ENCODE measurements at places on chromosomes 7 and 10. TPM values are rescaled to one million over a fixed set of nuclear protein-coding genes. Genes with fewer than 3 reads are reported as not detected.
A peak's percentile ranks its signal among the peaks of the same experiment; 100 is the strongest.

The PNLIPRP1 gene
- total RNA-seq: not detected

DNA sequence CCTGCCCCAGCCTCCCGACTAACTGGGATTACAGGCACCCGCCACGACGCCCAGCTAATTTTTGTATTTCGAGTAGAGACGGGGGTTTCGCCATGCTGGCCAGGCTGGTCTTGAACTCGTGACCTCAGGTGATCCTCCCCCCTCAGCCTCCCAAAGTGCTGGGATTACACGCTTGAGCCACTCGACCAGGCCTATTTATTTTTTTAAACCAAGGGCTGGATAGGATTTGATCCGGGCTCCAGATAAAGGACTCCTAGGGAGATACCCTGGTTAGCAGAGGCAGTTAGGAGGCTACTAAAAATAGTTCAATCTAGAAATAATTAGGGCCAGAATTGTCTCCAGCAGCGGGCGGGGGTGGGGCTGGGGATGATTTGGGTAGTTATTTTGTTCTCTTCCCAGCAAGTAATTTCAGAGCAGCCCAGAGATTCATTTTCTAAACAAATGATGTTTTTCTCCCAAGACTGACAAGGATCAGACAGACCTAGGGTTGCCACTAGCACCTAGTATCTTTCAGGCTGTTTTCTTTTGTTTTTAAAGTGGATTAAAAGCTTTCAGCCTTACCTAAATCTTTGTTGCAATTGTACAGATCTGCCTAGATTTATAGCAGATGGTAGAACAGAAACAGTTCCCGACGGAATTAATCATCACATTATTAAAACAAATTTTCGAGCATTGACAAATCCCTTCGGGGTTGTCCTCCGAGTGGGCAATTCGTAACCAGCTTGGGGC is 859 bp upstream of the SMC3 start:
- peak overlapping the region; percentile 97 for H3K27ac ChIP-seq
- H3K4me1 ChIP-seq: no peaks in the 10 kb centered on the region
- H3K4me3 ChIP-seq: peak overlapping the region; percentile 92
- no peaks in the 10 kb centered on the region for H3K27me3 ChIP-seq

- no peaks in the 10 kb centered on the region for H3K36me3 ChIP-seq
- H3K27me3 ChIP-seq: no peaks in the 10 kb centered on the region
- H3K4me1 ChIP-seq: no peaks in the 10 kb centered on the region
- H3K27ac ChIP-seq: no peak overlapping the region
Observed at GRCh38 chr10:9848981-9849380, 1168.7 kb upstream of the CELF2 start.

- H3K36me3 ChIP-seq: no peaks in the 10 kb centered on the region
- peak; percentile 44 for DNase-seq
- no peaks in the 10 kb centered on the region for H3K4me1 ChIP-seq
- H3K27me3 ChIP-seq: no peaks in the 10 kb centered on the region
- H3K27ac ChIP-seq: no peak overlapping the region
Observed at GRCh38 chr10:124539935-124540641, 78.5 kb downstream of the LHPP start.

The MRLN gene
- total RNA-seq: not detected

The DNAH11 gene
- total RNA-seq: 0.33 TPM

GRCh38 chr7:37977243-37977642 is 56.8 kb downstream of the EPDR1 start:
- H3K27me3 ChIP-seq: no peaks in the 10 kb centered on the region
- H3K36me3 ChIP-seq: no peaks in the 10 kb centered on the region
- H3K4me3 ChIP-seq: no peak overlapping the region
- H3K4me1 ChIP-seq: no peaks in the 10 kb centered on the region
- no peak overlapping the region for H3K27ac ChIP-seq
- no peak for DNase-seq

The CAV1 gene
- 174 TPM for total RNA-seq

DNA sequence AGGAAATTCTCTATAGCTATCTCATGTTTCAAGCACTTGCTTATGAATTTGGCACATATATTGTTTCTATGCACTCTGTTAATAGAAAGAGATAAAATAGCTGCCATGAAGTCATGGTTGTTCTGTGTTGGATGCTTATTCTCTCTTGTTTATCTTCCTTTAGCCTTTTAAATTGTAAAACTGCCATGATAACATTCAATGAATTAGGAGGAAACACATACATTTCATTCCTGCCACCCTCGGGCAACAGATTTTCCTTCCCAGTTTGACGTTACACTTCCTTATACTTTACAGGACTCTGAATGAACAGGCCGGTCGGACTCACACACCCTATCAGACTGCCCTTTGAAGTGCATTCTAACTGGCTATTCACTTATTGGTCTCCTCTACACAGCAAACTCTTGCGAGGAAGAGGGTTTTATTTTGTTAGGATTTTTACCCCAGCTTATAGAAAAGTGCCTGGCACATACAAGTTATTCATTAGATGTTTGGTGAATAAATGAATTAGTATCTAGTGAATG is 65.7 kb upstream of the FERD3L start:
- DNase-seq: no peak
- no peak overlapping the region for H3K27ac ChIP-seq
- H3K27me3 ChIP-seq: no peaks in the 10 kb centered on the region
- no peaks in the 10 kb centered on the region for H3K36me3 ChIP-seq
- H3K4me1 ChIP-seq: no peaks in the 10 kb centered on the region

GRCh38 chr7:22579961-22580360 is 80.0 kb upstream of the STEAP1B start:
- DNase-seq: no peak
- no peaks in the 10 kb centered on the region for H3K36me3 ChIP-seq
- no peak overlapping the region for H3K27ac ChIP-seq
- peaks cover 15% of the 10 kb centered on the region for H3K4me1 ChIP-seq

DNA sequence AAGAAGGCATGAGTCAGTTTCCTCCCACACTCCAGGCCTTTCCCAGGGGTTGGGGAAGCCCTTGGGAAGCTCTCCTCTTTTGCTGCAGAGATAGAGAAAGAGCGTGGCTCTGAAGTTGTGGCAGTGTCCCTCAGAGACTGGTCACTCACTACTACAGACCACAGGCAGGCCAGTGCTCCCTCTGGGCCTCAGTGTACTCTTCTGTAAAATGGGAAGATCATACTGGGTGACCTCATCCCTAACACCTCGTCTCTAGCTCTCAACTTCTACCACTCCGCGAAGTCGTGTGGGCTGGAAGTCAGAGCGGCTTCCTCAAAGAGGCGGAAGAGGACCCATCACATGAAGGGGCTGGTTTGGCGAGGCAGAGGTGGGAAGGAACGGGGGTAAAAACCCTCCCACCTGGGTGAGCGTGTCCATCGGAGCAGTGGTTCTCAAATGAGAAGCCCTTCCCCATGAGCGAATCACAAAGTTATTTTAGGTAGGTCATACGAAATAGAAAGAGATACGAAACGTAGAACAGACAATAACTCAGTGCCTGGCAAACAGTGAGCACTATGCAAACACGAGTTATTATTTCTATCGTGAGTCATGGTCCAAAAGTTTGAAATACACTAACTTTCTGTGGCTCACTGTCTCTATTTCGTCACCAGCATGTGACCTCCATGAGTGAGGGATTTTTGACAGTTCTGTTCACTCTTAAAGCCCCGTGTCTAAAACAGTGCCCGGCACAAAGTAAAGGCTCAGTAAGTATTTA is 32.7 kb downstream of the PRKAG2 start:
- H3K36me3 ChIP-seq: no peaks in the 10 kb centered on the region
- peak; percentile 75 for DNase-seq
- no peaks in the 10 kb centered on the region for H3K27me3 ChIP-seq
- H3K4me3 ChIP-seq: no peak overlapping the region

GRCh38 chr10:33709008-33709753 is 374.7 kb upstream of the NRP1 start:
- H3K4me1 ChIP-seq: peaks cover under 1% of the 10 kb centered on the region
- DNase-seq: no peak
- no peaks in the 10 kb centered on the region for H3K27me3 ChIP-seq
- H3K27ac ChIP-seq: no peak overlapping the region
- H3K4me3 ChIP-seq: no peak overlapping the region

GRCh38 chr7:104938741-104939390 is 75.1 kb upstream of the KMT2E start:
- no peak overlapping the region for H3K27ac ChIP-seq
- H3K4me1 ChIP-seq: no peaks in the 10 kb centered on the region
- H3K27me3 ChIP-seq: no peaks in the 10 kb centered on the region
- H3K4me3 ChIP-seq: no peak overlapping the region
- DNase-seq: no peak

The TUBB8 gene
- total RNA-seq: not detected

DNA sequence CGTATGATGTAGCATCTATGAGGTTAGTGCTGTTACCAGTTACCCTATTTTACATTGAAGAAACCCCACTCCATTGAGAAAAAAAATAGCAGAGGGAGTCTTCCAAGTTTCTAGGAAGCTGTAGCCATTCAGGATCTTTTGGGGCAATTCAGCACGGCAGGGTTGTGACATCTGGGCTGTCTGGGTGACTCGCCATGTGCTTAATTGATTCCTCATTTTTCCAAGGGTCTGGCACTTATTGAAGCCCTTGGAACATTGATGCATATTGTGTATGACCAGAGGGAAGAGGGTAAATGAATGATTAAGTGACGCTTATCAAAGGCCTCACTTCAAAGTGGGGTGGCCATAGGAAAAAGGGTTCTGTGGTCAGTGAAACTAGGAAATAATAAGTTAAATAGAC is 248.7 kb downstream of the ARHGAP12 start:
- DNase-seq: no peak
- no peak overlapping the region for H3K4me3 ChIP-seq
- no peaks in the 10 kb centered on the region for H3K27me3 ChIP-seq
- H3K36me3 ChIP-seq: no peaks in the 10 kb centered on the region
- H3K4me1 ChIP-seq: no peaks in the 10 kb centered on the region

The NUB1 gene
- total RNA-seq: 42.9 TPM

DNA sequence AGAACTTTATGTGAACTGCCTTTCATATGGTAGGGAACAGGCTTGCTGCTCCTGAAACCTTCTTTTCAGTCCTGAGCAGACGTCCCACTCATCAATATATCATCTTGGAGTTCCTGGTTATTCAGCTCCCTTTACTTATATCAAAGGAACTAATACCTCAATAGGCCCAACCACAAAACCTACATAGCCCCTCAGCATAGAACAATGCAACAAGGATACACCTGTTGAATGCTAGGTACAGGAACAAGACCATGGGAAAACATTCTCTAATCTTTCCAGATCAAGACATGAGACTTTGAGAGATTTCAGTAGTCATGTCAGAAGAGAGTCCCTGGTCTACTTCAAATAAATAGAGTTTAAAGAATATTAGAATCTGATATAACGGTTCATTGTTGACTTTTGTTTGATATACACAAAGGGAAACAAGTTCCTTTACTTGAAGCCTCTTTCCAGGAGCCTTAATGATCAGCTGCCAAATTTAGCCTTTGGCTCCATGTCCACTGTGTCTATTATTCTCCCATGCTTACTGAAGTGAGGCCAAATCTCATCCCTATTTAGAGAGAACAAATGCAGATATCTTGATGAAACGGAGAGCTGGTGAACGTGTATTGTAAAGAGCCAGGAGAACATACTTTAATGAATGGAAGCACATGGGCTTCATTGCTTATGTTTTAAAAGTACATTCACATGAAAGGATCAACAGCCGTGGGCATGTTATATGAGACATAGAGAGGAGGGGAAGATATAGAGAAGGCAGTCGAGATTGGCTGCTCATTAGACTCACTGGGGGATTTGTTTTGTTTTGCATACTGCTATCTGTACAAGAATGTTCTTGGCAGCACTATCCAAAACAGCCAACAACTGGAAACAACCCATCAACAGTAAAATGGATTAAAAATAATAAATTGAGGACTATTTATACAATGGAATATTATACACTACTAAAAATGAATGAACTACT is 9.5 kb downstream of the RHOBTB1 start:
- no peak overlapping the region for H3K27ac ChIP-seq
- DNase-seq: no peak
- no peak overlapping the region for H3K4me3 ChIP-seq
- no peaks in the 10 kb centered on the region for H3K27me3 ChIP-seq

The PLPP4 gene
- total RNA-seq: 0.26 TPM

GRCh38 chr10:127149501-127150081 is 46.8 kb downstream of the INSYN2A start:
- no peaks in the 10 kb centered on the region for H3K27me3 ChIP-seq
- peaks cover 29% of the 10 kb centered on the region for H3K4me1 ChIP-seq
- no peaks in the 10 kb centered on the region for H3K36me3 ChIP-seq

The LRIT1 gene
- not detected for total RNA-seq

The C10orf71 gene
- not detected for total RNA-seq

DNA sequence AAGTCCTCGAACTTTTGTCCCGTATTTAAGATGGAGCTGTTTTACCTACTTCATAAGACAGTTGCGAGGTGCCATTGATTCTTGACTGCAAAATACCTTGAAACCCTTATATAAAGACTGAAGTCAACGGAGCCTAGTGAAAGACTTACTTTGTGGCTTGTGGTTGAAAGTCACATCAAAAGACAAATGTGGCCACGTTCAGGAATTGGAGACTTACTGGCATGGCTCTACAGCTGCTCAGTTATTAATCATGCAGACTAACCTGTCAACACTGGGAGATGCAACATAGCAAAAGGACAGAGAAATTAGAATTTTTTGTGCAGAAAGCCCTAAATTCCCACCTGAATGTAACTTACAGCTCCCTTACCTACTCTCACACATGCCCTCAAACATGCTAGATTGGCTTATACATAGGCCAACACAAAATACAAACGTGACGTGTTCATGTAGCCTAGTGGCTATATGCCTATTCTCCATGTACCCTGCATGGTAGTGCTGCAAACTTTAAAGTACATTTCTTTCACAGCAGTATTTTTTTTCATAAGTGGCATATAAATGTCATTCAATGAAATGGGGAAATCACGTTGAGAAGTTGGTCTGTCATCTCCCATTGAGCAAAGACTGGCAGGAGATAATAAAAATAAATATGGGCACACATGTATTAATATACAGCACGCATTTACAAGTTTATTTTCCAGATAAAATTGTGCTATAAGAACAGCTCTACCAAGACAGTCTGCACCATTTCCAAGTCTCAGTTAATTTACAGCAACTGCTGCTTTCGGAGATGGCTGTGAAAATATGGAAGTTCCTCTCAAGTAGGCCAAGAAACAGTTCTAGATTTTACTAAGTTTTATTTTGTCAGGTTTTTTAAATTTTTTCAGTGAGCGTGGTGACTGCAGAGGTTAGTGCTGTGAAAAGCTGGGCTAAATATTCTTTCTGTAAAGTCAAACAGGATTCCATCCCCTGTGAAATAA is 170.4 kb upstream of the C7orf33 start:
- H3K4me3 ChIP-seq: no peak overlapping the region
- no peaks in the 10 kb centered on the region for H3K36me3 ChIP-seq
- H3K27me3 ChIP-seq: no peaks in the 10 kb centered on the region
- no peak for DNase-seq
- H3K27ac ChIP-seq: no peak overlapping the region

The RASA4 gene
- 6.2 TPM for total RNA-seq

The RADIL gene
- total RNA-seq: 0.33 TPM

- H3K27ac ChIP-seq: no peak overlapping the region
- H3K27me3 ChIP-seq: no peaks in the 10 kb centered on the region
Observed at GRCh38 chr7:140005754-140006503, 56.8 kb downstream of the PARP12 start.

The ZNF746 gene
- total RNA-seq: 21.5 TPM

DNA sequence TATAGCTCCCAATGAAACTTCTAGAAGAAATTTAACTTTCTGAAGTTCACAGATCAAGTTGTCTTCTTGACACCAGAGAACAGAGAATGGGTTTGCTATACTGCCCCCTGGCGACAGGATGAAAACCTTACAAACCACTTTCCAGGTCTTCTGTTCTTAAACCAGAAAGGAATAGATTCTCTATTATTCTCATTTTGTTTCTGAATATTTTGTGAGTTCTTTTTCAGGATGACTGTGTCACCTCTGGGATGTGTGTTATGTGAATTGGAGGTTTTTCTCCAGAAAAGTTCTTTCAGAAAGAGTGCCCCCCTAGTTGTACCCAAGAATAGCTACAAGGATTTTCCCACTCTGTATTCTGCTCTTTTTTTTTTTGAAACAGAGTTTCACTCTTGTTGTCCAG is 6.3 kb downstream of the IFT22 start:
- H3K4me3 ChIP-seq: no peak overlapping the region
- peak; percentile 62 for DNase-seq
- H3K27me3 ChIP-seq: no peaks in the 10 kb centered on the region
- H3K27ac ChIP-seq: no peak overlapping the region
- no peaks in the 10 kb centered on the region for H3K36me3 ChIP-seq

Data from fibroblast of lung (primary cell).